Mucosa of descending colon (tissue), 3 donors: ENCODE measurements at places on chromosomes 1 and 21. TPM values are rescaled to one million over a fixed set of nuclear protein-coding genes. Genes with fewer than 3 reads are reported as not detected.

The S1PR1 gene
- 14.9 TPM for total RNA-seq

The OTUD3 gene
- total RNA-seq: 7.8 TPM

The NEK2 gene
- 2.5 TPM for total RNA-seq

DNA sequence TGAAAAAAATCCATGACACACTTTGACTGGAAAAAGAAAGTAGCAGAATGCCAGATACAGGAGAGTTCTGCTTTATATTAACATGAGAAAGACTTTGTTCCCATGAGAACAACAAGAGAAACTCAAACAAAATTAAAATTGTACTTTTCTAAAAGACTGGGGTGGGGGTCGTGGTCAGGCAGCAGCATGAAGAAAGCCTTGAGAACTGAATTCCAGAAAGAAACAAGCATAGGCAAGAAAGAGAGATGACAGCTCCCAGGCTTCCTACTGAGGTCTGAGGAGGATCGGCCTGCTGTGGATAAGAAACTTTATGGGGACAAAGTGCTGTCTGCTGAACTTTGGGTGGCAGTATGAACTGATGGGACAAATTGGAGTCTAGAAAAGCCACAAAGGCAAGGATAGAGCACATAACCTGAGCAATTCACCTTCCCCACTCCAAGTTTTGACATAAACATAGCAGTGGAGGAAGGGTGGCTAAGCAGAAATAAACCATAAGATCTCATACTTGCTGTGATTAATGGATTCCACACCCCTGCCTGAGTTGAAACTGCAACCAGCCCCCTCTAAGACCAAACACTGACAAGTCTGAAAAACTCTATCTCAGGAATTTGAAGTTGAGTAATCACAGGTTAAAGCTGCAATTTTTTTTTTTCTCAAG lies 43.7 kb downstream of the COL6A1 start:
- no peak for DNase-seq

DNA sequence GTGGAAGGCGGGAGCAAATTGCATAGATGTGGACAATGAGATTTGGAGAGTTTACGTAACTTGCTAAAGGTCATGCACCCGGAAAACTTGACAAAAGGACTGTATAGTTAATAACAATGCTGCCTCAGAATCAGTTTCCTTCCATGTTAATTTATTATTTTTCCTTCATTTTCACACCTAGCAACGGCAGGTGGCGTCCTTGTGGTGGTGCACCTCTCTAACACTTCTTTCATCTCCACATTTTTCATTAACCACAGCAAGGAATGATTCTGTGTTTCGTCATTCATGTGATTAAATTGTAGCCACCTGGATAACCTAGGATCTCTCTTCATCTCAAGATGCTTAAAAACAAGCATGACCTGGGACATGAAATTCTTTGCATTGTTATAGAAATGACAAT lies 2133.0 kb downstream of the NCAM2 start:
- DNase-seq: no peak

DNA sequence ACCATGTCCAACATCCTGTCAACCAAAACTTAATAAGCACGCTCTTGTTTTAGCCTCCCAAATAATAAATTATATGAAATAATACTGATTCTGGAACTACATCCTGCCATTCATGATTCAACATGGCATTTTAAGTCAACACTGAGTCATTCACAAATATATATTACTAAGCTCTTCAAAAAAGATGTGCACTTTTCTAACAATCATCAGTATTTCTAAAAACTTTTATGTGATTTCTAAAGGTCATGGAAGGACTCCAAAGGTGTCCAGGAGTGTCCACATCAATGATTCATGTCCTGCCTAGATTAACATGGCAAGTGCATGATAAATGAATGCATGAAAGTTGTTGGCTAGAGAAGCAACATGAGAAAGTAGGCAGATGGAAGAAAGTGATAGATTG lies 51.6 kb downstream of the NEGR1 start:
- DNase-seq: no peak

GRCh38 chr1:238052496-238053266 lies 162.0 kb upstream of the ZP4 start:
- DNase-seq: no peak

DNA sequence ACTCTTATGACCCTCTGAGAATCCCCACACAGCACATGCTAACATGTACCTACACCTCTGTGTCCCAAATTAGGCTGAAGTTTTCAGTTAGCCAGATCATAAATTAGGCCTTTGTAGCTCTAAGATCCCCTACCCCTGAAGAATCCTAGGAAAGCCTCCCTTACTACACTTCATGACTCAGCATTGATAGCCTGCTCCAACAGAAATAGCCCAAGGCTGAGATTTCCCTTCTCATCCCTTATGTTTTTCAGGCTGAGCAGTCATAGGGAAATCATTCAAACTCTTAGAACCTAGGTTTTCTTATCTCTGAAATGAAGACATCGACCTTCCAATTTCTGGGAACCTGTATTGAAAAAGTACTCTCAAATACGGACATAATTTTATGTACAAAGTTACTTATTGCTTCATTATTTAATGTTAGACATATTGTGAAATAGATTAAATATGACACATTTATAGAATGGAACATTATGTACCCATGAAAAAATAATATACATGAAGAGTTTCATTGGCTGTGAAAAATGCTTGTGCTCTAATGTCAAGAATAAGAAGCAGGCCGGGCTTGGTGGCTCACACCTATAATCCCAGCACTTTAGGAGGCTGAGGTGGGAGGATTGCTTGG lies 122.4 kb upstream of the UBE2U start:
- no peak for DNase-seq

- DNase-seq: no peak
These were observed 533.3 kb downstream of the PTBP2 start for GRCh38 chr1:97254731-97255463.
